ENCODE measurements at places on chromosomes 11 and 22. TPM values are rescaled to one million over a fixed set of nuclear protein-coding genes. Genes with fewer than 3 reads are reported as not detected.

DNA sequence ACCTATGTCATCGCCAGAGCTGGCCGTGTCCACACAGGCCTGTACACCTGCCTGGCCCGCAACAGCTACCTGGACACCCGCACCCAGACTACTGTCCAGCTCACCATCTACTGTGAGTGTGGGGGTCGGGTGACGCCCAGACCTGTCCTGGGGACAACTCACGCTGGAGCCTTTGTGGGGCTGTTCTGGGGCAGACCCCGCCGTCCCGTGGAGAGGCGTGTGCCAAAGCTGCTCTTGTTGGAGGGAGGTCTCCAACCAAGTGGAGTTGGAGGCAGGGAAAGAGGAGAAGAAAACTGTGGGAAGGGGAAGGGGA lies 4.3 kb downstream of the VSIG10L2 start:
- no peak for DNase-seq

SHISAL1 gene
- 0.79 TPM for total RNA-seq

DNA sequence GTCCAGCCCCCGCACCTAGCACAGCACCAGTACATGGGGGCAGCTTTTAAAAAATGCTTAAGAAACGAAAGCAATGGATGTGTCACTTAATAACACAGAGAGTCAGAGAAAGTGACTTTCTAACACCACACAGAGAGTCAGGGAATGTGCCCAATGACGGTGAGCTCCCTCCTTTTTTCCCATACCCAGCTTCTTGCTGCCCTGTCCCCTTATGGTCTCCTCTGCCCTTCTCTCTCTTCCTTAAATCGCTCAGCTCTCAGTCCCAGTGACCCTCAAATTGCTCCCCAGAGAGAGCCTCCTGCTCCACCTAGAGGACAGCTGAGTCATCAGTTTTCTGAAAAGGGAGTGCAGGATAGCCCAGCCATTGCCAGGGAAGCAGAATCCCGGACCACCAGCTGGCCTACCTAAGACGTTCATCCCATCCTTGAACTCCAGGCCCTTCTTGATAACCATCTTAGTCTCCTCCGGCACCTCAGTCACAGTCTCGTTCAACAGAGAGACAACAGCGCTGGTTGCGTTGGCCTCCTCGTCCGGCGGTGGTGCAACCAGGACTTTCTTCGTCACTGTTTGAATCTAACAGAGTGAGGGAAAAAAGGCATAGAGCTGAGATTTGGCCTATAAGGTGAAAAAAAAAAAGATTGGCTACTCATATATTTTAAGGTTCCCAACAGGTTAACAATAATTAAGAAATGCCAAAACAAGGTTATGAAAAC lies 113.5 kb downstream of the SLC1A2 start:
- DNase-seq: peak; percentile 49

GRCh38 chr11:12745787-12746186 lies 71.6 kb downstream of the TEAD1 start:
- no peak for DNase-seq

ACRV1 gene
- total RNA-seq: not detected

- DNase-seq: no peak
These were observed 10.5 kb downstream of the TIMP3 start for GRCh38 chr22:32811788-32812545.

SCUBE2 gene
- 2.7 TPM for total RNA-seq

DNA sequence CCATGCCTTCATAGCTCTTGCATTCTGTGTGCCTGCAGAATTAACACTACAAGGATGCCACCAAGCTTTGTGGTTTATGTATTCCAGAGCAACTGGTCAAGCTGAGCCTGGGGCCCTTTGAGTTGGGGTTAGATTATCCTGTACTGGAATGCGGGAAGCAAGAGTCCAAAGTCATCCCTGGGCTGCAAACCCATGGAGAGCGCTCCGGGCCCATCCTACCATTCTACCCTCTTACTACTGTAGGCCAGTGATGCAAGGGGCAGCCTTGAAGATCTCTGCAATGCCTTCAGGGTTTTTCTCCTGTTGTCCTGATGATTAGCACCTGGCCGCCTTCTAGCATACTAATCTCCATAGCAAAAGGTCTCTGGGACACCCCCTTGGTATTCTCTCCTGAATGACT lies 51.3 kb downstream of the TUG1 start:
- DNase-seq: no peak

- DNase-seq: peak; percentile 83
These were observed 228.5 kb upstream of the SESN3 start for GRCh38 chr11:95459291-95460042.

DNA sequence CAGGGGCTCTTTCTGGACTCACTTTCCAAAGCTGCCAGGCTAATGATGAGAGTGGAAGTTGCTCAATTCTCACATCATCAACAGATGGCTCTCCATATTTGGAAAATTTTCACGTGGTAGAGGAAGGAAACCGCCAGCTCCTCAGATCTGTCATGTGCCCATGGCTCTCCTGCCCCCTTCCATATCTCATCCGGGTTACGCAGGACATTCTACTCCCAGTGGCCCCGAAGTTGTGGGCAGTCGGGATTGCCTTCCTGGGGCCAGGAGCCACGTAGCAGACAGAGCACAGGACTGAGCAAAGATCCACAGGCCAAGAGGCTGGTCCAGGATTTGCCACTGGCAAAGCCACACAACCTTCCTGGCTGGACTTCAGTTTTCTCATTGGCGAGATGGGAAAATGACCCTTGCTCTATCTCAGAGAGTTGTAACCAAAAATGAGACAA lies 38.8 kb downstream of the RPUSD4 start:
- no peak for DNase-seq

GRCh38 chr11:10725907-10726253 lies 25.2 kb upstream of the CTR9 start:
- DNase-seq: no peak

DNA sequence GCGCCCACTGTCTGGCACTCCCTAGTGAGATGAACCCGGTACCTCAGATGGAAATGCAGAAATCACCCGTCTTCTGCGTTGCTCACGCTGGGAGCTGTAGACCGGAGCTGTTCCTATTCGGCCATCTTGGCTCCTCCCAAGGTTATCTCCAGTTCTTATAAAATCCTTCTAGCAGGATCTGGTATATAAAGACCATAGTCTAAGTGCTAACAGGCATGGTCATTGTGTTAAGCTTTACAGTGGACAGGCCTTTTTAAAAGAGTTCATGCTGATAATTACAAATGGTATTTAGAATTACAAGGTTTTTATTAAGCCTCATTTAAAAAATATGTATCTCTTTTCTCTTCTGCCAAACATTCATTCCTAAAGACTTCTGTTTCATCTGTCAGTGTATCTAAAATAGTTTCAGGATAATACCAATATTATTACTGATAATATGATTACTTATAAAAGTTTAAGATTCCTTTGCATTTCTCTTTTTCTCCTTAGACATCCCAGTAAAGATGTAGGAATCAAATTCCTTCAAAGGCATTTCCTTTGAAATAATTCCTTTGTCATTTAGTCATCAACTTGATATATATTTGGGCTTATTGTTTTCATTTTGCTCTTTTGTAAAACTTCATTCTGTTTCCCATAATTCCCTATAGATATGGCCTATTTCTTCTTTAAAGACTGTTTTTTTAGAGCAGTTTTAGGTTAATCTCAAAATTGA lies 20.7 kb downstream of the DDX10 start:
- no peak for DNase-seq

GRCh38 chr11:3008746-3009336 lies 16.7 kb upstream of the NAP1L4 start:
- DNase-seq: no peak

DNA sequence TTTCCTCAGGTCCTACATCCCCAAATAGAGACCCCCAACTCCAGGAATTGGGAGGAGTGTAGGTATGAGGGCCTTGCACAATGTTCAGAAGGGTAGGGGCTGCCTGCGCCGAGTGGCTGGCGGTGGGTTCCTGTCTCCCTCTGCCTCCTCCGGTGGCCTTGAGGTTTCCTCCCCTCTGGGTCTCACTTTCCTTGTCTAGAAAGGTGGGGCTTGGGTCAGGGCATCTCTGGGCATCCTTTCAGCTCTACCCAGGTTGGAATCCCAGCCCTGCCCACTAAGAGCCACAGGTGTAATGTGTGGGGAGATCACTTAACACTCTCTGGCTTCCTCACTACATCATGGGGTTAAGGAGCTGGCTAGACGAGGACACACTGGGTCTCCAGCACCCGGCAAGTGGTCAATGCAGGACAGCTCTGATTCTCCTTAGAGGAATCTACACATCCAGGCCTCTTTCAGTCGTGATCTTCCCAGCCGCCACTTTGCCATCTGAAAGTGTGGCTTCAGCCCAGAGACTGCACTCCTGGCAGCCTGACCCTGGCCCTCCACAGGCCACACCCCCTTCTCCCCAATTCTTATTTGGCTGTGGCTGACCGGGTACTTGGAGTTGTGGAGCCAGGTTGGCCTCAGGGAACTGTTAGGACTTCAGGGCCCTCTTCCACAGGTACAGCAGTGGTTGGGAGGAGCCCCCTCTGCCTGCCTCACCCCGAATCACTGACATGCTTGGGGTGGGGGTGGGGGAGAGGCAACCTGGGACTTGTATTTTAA lies 22.1 kb downstream of the PRDM11 start:
- DNase-seq: no peak

DNA sequence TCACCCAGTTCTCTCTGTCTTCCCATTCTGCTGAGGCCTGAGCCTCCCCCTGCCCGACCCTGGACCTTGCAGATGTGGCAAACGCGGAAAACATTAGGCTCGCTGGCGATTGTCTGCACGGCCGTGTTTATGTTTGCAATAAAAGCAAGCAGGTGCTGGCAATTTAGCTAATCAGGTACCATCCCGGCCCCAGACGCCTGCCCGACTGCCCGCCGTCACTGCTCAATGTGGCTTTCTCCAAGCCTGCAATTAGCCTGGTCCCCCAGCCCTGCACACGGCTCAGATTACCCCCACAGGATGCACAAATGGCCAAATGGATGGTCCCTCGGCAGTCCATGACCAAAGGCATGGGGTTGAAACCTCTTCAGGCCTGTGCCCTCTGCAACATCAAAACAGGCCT lies 259.7 kb downstream of the MN1 start:
- DNase-seq: no peak

DNA sequence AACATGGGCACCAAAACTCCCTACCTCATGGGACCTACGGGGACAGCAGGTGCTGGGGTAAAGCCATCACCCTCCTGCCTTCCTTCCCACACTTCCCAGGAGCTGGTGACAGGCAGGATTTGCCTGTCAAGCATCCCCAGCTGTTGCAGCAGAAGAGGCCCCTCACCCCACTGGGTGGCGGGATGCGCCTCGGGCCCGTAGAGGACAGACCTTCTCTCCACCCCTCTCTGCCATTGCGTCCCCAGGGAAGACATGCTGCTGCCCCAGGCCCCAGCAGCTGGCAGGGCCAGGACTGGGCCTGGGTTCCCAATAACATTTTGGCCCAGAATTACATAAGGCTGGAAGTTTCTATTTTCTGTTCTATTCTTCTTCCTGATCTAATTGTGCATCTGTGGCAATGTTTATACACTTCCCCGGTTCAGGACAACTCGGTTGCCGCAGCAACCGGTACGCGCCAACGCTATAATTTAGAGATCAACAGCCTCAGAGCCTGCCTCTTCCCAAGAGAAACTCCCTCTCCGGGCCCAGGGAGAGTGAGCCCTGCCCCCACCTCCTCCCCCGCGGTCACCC lies 25.4 kb downstream of the KCNJ4 start:
- no peak for DNase-seq

NUP160 gene
- total RNA-seq: 41.9 TPM

- no peak for DNase-seq
These were observed 304.3 kb upstream of the NCAM1 start for GRCh38 chr11:112656772-112657428.

GRCh38 chr22:26673486-26673885 lies 16.1 kb downstream of the MIAT start:
- DNase-seq: no peak

DNA sequence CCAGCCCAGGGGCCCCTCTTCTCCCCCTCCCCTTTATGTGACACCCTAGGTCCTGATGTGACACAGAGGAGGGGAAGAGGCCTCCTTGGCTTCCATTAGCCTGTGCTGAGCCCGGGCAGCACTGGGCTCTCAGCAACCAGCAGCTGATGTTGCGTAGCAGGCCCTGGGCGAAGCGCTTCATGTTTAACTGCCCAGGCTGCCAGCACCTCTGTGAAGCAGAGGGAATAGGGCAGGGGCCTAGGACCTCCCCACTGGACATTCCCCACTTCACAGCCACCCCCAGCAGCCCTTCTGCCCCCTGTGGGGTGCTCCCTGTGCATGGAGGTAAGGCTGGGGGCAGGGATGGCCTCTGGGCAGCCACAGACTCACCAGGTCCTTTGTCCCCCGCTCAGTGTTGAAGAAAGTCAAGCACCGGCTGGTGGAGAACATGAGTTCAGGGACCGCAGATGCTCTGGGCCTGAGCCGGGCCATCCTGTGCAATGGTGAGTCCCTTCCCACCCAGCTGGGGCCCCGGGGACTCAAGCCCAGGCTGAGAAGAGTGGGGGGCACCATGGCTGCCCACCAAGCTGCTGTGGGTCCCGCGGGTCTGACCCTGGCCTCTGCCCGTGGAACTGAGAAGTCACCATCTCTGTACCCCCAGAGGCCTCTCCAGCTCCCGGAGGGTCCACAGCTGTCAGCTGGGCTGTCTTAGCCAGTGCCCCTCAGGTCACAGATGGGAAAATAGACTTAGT lies 11.6 kb downstream of the PICK1 start:
- no peak for DNase-seq

GRCh38 chr11:117978991-117979390 lies 7.2 kb upstream of the IL10RA start:
- DNase-seq: no peak

POU2AF1 gene
- 4.5 TPM for total RNA-seq

DBX1 gene
- total RNA-seq: not detected

GRCh38 chr11:13966013-13966412 lies 3.5 kb downstream of the SPON1 start:
- DNase-seq: no peak

DNA sequence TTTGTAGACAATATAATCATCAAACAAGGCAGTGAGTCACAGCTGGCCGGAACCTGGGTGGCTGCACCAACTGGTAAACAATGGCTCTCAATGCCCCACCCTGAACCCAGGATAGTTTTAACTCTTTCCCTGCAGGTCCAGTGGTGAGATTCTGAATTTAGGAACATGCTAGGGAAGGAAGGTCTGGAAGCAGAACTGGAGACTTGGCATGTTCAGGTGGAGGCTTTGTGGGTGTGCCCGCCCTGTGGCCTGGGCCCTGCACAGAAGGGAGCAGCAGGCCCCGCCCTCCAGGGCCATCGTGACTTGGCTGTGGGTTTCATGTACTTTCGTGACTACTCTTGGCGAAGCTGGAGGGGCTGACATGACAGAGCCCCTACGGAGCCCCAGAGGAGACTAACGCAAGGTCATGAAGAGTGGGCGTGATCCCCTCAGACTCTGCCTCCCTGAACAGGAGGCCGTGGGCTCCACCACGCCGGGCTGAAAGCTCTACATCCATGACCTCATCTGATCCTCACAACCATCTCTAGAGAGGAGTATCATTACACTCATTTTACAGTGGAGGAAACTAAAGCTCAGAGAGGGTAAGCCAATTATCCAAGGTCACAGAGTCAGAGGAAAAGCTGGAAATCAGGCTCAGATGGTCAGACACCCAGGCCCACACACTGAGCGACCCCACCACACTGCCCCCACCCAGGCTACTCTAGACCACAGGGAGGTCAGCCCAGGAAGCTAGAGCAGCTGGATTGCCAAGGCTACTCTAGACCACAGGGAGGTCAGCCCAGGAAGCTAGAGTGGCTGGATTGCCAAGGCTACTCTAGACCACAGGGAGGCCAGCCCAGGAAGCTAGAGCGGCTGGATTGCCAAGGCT lies 27.3 kb downstream of the MAFF start:
- no peak for DNase-seq

- no peak for DNase-seq
These were observed 39.8 kb downstream of the OR4C45 start for GRCh38 chr11:50072226-50073112.

- DNase-seq: no peak
These were observed 126.5 kb downstream of the NAV2 start for GRCh38 chr11:19838994-19839768.

Data from left lung (tissue), 14 donors.